Skeletal muscle tissue (tissue), 5 donors: ENCODE measurements at places on chromosomes 1 and 21. TPM values are rescaled to one million over a fixed set of nuclear protein-coding genes. Genes with fewer than 3 reads are reported as not detected.

Gene DNAJC8
- 27.1 TPM for total RNA-seq

Gene MYOC
- total RNA-seq = 5.2 TPM

Gene ERICH3
- total RNA-seq = not detected

Gene TBX19
- total RNA-seq = 1.0 TPM

Gene PGLYRP3
- total RNA-seq = not detected

Gene EFCAB7
- total RNA-seq = 4.7 TPM

Gene OR2T11
- not detected for total RNA-seq

Gene AMPD1
- total RNA-seq = 40.7 TPM

Gene NBPF20
- 3.7 TPM for total RNA-seq

Gene KIF21B
- 1.0 TPM for total RNA-seq

Gene HPCAL4
- total RNA-seq = 0.52 TPM

Gene FOXD3
- 5.2 TPM for total RNA-seq

Gene CLDN19
- 1.6 TPM for total RNA-seq

Gene TMEM61
- total RNA-seq = not detected

Gene CFAP410
- 11.0 TPM for total RNA-seq

Gene DCLRE1B
- 3.7 TPM for total RNA-seq

Gene FAM177B
- not detected for total RNA-seq

Gene APH1A
- total RNA-seq = 99.2 TPM

Gene PEAR1
- 4.7 TPM for total RNA-seq

Gene PLEKHN1
- total RNA-seq = not detected
